NCI-H1417 treated with DMSO at 0.1 percent for 48 hours (cell line): ENCODE measurements at places on chromosomes 11 and 22.

- DNase-seq = no peak
Measured at GRCh38 chr11:64854534-64855502, 10.4 kb upstream of the CDC42BPG start.

- no peak for DNase-seq
Measured at GRCh38 chr11:90392692-90393091, 169.8 kb upstream of the CHORDC1 start.

- no peak for DNase-seq
Measured at GRCh38 chr11:102197670-102198139, 87.5 kb downstream of the YAP1 start.

- no peak for DNase-seq
Measured at GRCh38 chr22:50302041-50302541, 5.4 kb downstream of the PLXNB2 start.

DNA sequence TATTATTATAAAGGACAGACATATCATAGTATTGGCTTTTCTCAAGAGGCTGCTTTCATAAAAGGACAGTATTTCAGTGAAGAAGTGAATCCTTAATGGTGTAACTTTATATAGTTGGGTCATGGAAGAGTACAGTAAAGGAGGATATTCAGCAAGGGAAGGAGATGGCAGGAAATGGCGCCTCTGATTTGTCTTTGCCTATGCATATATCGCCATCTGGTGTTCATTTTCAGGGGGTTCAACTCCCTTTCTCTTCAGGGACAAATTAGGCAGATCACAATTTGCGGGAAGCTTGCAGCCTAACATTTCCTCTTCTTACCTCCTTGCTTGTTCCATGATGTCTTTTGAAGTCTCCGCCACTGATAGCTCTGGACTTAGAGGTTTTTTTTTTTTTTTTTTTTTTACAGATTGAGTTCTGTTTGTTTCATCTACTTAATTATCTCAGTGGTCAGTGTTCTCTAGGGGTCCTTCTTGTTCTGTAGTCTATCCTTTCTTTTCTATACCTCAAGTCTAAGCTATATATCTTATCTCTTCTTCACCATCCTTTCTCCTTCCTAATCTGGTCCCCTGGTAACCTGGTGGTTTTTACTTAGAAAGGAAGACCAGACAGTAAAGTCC, 21.8 kb upstream of the RRM1 start:
- DNase-seq = peak; percentile 65

- no peak for DNase-seq
Measured at GRCh38 chr11:78676026-78676557, 101.4 kb upstream of the NARS2 start.

DNA sequence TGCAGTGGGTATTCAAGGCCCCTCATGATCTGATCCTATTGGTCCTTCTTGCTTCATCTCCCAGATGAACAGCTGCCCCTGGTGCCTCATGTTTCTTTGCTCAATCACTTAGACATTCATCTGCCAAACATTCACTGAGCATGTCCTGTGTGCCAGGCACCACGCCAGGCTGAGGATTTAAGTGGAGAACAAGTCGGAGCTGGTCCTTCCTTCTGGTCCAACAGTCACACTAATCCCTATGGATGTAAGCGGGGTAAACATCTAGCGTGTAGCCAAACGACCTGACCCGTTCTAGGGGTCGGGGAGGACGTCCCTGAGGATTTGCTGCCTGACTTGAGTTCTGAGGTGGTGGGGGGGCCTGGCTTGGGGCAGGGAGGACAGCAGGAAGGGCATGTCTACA, 21.9 kb downstream of the ZMAT5 start:
- DNase-seq = no peak

DNA sequence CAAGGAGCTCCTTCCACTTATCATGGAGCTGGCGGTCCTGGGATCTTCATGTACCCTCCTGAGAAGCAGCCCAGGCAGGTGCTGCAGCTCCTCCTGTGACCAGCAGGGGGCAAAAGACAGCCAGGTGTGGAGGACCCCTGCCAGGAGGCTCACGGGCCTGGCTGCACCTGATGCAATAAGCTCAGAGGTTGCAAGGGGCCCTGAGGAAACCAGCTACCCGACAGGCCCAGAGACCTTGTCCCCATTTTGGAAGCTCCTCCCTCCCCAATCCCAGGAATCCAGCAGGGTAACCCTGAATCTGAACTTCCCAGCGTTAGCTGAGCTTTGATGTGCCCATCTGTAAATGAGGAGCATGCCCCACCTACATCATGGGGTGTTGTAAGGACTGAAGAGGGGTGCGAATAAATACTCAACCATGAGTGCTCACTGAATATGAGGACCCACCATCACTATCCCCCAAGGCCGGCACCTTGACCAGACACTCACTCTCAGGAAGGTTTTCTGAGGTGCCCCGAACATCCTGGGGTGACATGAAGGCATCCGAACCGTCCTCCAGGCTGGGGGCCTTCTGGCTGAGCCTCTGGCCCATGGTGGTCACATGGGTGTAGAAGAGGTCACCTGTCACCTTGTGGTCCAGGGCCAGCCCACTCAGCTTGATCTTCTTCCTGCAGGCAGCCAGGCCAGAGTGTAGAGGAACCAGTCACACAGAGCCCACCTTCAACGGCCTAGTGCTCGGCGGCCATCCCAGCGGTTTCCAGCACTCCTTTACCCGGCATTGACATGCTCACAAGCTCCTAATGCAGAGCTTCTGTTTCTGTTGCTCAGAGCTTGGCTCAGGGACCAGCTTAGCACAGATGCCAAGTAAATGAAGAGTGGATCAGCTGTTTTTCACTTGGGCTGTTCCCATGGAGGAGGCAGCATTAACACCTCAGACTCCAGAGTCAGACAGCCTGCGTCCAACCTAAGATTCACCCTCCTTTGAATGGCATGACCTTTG, 21.7 kb downstream of the SLC43A1 start:
- no peak for DNase-seq

DNA sequence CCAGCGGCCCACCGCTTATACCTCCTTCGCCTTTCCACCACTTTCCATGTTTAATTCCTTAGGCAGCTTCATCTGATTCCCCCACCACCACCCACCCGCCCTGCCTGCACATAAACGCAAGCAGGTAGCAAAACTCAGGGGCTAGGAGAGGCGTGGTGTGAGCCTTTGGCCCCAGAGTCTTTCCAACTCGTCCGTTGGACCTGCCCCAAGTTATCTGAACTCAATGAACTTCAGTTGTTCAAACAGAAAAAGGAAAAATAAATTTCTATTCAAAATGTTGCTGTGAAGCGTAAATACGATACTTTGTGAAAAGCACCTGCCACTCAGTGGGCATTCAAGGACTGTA, 814 bp upstream of the CDON start:
- no peak for DNase-seq

- no peak for DNase-seq
Measured at GRCh38 chr11:64107303-64107702, 58.6 kb downstream of the MACROD1 start.

DNA sequence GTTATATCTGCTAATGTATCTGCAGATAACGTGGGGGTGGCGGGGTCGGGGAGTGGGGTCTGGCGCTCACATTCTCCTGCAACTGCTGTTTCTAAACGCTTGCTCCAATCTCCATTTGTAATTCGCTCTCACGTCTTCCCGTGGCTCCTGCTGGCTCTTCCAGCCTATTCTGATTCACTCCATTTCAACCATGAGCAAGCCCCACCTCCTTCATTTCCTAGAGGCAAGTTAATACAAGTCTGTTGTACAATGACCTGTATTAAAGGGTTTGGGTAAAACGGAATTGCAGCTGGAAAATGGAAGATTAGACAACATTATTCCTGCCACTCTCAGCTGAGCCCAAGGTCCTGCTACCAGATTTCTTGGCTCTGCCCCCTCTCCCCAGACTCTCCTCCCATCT, 132.3 kb downstream of the CSNK2A3 start:
- DNase-seq = no peak

- DNase-seq = no peak
Measured at GRCh38 chr11:1641096-1641495, 11.5 kb downstream of the KRTAP5-5 start.

- DNase-seq = no peak
Measured at GRCh38 chr11:90747057-90747456, 524.2 kb upstream of the CHORDC1 start.

- DNase-seq = peak; percentile 13
Measured at GRCh38 chr11:103923451-103923931, 112.9 kb upstream of the DDI1 start.

GRCh38 chr11:131686836-131687235, 316.4 kb downstream of the NTM start:
- no peak for DNase-seq

- DNase-seq = no peak
Measured at GRCh38 chr11:113496026-113496651, 20.9 kb upstream of the DRD2 start.

DNA sequence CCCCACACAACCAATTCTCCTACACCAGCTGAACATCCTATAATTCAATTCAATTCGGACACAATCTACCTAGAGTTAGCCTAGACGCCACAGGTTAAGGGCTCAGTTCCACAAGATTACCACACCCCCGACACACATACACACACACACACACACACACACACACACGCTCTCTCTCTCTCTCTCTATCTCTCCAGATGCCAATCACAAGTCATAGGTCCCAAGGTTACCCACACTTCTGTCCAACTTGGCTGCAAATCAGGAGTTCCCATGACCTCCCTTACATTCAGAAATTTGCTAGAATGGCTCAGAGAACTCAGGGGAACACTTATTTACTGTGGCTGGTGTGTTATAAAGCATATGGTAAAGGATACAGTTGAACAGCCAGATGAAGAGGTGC, 204.0 kb downstream of the DBX1 start:
- no peak for DNase-seq

DNA sequence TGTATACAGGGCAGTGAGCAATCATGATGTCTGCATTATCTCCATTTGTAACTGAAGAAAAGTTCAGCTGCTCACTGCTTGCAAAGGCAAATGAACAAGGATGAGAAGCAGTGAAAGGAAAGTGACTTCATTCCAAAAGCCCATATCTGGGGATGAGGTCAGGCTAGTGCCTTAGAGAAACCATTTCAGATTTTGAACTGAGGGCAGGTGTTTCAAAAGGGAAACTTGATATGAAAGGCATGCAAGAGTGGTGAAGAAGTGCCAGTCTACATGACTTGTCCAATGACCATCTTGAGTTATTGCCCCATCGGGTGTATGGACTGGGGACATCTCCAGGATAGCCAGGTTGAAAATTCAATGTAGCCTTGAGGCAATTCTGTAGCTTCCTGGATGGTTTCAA, 7.3 kb upstream of the APOL4 start:
- DNase-seq = no peak

- no peak for DNase-seq
Measured at GRCh38 chr22:27461470-27461869, 340.1 kb downstream of the MN1 start.

DNA sequence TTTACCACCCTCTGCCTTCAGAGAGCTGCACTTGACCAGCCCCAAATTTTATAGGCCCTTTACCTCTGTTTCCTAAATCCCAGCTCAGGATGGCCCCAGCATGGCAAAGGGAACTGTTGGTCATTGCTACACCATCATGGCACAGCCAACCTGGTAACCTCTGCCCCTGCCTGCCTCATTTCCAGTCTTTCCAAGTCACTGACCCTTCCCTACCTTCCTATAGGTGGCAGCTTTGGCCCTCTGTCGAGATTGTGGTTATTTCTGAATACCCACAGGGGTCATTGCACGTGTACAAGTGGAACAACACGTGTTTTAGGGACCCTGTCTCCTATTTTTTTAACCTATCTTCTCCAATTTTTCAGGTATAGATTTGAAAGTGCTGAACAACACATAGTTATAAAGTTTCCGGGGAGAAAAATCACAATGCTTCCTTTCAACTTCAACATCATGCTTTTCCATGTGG, 2.8 kb downstream of the GALNT18 start:
- no peak for DNase-seq

DNA sequence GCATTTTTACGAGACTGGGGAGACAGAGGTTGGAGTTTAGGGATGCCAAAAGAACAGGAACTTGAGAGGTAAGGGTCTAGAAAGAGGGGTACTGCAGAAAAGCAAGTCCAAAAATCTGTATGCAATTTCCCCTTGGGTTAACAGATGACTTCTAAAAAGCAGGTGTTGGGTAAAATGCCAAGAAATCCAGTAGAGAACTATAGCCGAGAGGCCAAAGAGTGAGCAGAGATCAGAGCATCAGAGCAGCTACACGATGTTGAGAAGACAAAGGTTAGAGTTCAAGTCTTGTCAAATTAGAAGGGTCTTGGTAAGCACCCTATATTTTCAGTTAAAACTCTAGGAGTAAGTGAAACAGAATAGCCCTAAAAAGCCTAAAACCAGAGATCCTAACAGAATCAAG, 145.2 kb downstream of the FCHSD2 start:
- no peak for DNase-seq

DNA sequence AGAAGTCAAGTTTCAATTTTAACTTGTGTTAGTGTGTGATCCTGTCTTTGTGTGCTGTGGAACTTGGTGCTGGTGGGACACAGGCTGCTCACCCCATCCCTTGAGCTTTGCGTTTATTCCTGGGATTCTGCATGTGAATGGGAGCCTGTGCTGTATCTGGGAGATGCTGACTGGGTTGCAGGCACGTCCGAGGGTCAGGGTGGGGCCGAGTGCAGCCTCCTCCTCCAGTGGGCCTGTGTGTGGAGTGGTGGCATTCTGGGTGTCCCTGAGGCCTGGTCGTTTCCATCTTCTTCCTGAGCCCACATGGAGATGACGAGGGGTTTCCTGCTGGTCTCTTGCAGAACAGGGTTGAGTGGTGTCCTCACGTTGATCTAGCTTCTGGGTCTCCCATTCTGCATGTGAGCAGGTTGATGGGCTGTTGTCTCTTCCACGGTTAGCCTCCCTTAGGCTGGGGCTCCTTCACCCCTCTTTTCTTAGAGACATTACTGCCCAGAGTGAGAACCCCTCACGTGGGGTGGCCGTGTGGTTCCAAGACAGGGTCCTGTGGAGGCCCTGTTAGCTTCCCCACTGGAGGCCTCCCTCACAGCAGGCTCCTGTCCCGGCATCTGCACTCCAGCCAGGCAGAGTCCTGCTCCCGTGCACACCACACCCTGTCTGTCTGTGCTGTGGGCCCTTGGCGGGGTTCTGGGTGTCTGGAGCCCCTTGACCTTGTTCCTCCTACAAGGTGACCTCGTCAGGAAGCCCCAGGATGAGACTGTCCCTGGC, 4.9 kb downstream of the PTDSS2 start:
- DNase-seq = no peak

DNA sequence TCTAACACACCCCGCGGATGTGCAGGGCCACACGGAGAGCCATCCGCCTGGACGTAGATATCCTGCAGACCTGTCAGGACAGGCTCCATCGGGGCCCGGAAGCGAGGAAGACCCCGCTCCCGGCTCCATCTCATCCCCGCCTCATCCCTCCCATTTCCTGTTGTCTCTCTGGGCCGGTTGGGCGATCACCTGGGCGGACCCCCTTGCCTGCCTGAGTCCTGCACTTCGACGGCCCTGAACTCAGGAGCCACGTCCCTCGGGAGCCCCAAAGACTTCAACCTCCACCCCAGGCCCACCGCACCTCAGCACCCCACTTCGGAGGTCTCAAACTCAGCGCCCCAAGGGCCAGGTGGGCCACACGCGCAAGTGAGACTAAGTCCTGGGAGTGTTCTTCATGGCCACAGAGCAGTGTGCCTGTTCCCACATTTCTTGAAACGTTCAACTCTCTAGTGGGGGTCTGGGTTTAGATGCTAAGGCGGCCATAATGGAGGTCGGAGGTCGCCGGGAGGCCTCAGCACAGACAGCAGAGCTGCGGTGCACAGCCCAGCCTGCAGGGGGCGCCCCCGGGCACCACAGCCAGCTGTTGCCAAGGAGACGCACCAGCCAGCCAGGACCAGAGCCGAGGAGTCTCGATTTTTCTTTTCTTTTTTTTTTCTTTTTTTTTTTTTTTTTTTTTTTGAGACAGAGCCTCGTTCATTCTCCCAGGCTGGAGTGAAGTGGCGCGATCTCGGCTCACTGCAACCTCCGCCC, 26.0 kb upstream of the FADD start:
- no peak for DNase-seq
